ENCODE measurements at places on chromosomes 12 and 14.

DNA sequence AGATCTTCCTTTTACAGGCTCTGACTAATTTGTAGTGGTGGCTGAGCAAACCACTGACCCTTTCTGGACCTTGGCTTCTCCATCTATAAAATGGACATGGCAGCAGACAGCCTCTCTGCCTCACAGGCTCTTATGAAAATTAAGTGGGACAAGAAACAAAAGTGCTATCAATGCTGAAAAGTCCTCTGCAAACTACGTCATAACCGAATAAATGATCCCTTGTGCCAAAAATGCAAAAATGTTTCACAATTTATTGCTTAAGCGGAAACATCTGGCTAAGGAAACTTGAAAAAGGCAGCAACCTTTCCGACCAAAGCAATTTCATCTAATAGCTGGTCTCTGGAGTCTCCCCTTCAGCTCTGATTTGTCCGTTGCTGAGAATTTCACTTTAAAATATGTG is 108.5 kb upstream of the PLXNC1 start:
- no peak for DNase-seq

DNA sequence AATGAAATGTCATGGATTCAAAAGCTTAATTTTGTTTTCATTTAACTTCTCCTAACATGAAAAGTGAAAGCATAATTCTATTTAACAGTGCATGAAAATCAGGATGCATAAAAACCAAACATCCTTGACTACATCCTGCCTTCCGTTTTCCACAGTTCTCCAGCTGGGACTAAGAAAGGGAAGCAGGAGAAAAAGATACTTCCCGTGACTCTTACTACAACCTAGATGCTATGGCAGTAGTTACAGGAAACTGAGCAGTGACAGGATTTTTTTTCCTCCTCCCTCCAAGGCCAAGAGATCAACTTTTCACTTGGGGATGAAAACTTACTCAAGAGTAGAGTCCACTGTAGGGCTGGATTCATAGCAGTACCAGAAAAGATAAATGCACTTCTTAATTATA is 2.6 kb downstream of the EXOC5 start:
- DNase-seq: no peak

DNA sequence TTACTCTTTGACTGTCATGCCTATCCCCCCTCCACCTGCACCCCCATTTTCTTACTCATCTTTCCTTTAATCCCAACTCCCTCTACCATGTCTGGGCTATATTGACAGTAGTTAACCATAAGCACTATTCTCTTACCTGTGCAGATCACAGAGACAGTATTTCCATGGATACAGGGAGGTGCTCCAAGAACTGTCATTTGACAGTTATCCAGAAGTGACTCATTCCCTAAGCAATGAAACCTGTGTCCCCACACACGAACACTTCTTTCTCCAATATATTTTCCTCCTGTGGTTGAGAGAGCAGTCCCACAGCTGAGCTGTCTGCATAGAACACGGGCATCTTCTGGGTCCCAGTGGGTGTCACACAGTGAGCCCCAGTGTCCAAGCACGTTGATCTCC is 68.8 kb downstream of the CD163L1 start:
- no peak for DNase-seq

- no peak for DNase-seq
Observed at GRCh38 chr12:100141666-100141997, 1.0 kb downstream of the BLTP3B start.

GRCh38 chr14:92461891-92462290 is 51.7 kb upstream of the RIN3 start:
- DNase-seq: no peak

- DNase-seq: no peak
Observed at GRCh38 chr12:90322006-90322405, 613.4 kb upstream of the ATP2B1 start.

GRCh38 chr14:106174206-106174605 is 647.8 kb downstream of the TMEM121 start:
- DNase-seq: no peak

GRCh38 chr14:71687166-71687831 is 244.9 kb upstream of the RGS6 start:
- no peak for DNase-seq

- no peak for DNase-seq
Observed at GRCh38 chr12:6336079-6336888, 5.6 kb downstream of the TNFRSF1A start.

- no peak for DNase-seq
Observed at GRCh38 chr12:4003576-4003975, 130.4 kb upstream of the PARP11 start.

- no peak for DNase-seq
Observed at GRCh38 chr14:102938191-102938590, 15.7 kb downstream of the AMN start.

DNA sequence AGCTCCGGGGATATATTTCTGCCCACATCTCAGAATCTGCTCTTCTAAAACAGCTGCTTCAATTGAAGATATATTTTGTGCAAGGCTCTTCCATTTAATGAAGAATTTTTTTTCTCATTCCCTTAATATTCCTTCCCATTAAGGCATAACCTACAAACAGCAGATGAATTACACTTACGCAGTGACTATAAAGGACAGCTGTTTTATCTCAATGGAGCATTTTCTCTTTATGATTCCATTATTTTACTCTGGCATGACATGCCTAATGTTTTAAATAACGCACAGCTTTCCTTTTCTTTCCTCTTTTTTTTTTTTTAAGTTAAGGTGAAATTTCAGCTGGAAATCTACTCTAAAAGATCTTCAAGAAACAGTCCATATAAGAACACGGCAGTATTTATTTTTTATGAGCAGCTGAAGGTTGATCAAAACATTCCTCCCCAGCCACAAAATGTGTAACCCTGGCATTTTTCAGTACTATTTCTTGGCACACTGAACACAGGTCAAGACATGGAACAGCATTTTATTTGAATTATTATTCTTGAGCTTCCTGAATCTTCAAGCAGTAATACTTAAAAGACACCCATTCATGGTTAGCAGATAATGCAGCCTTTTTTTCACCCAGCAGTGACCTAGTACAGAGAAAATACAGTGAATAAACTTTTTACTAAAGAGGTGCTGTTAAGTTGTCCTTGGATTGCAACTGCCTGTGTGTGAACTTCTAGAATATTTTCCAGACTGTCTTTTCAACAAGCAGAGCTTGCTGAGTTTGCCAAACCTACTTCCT is 118.1 kb upstream of the FOXN3 start:
- DNase-seq: no peak

GRCh38 chr14:24110060-24110459 is 4.5 kb upstream of the DCAF11 start:
- no peak for DNase-seq

- DNase-seq: no peak
Observed at GRCh38 chr14:97337670-97338069, 540.5 kb downstream of the VRK1 start.

- DNase-seq: no peak
Observed at GRCh38 chr12:27865421-27865820, 85.4 kb upstream of the MANSC4 start.

DNA sequence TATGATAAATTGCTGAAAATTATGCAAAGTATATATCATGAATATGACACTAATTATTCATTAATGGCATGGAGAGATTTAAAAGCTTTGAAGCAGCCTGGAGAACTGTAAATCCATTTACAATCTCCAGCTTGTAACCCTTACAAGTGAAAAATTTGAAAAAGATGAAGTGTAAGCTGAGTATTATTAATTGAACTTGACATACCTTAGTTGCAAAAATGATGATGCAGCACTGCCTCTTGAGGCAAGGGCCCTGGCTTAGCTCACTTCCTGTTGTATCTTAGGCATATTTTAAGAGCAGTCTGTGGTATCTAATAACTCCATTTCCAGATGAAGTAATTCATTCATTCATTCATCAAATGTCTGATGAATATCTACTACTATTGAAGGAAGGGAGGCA is 158.6 kb downstream of the ANO4 start:
- no peak for DNase-seq

- no peak for DNase-seq
Observed at GRCh38 chr12:96846293-96846692, 60.8 kb upstream of the NEDD1 start.

- no peak for DNase-seq
Observed at GRCh38 chr12:88572781-88573549, 7.3 kb downstream of the KITLG start.

DNA sequence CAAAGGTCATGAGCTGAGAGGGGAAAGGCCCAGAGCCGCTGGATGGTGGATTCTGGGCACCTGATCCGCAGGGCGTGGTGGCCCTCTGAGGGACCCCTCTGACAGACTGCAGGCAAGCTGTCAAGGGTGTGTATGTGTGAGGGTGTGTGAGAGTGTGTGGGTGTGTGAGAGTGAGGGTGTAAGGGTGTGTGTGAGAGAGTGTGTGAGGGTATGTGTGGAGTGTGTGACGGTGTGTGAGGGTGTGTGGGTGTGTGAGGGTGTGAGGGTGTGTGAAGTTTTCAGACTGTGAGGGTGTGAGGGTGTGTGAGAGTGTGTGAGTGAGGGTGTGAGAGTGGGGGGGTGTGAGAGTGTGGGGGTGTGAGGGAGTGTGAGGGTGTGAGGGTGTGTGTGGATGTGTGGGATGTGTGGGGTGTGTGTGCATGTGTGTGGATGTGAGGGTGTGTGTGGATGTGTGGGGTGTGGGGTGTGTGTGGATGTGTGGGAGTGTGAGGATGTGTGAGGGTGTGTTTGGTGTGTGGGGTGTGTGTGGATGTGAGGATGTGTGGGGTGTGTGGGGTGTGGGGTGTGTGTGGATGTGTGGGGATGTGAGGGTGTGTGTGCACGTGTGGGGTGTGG is 156.7 kb downstream of the TMEM121 start:
- DNase-seq: no peak

DNA sequence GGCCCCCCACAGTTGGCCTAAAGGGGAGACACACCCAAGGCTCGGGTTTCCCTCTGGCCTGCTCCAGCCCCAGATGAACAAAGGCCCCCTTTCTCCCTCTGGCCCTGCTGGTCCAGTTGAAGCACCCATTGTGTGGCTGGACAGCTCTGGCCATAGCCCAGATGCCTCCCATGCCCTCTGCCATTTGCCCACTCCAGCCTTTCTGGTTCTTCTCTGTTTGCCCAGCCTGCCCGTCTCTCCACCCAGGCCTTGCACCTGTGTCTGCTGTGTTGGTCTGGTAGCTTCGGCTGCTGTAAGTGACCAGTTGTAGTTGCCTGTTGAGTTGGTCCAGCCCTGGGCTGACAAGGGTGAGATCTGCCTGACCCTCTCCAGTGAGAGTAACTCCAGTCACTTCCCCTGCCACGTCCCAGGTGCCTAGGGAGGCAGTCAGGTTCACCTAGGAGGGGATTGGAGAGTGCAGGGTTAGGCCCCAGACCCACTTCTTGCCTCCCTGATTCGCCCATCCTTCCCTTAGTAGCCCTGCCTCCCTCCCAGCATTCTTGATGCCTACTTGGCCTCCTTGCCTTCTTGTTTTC is 3.0 kb downstream of the B4GALNT1 start:
- no peak for DNase-seq

DNA sequence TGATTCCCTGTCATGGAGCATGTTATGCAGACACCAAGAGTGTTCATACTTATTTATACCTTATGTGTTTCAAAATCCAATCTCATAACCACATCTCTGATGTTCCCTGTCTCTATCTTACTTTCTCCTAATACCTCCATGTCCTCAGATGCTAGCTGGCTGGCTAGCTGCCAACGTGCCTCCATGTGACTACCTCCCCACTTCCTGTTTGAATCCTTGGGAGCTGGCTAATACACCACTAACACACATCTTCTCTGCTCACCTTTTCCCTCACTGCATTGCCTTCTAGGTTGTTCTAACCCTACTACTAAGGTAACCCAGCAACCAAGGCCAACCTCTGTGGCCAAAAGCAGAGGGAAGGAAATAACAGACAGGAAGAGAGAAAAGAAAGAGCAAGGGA is 27.3 kb downstream of the TTC5 start:
- DNase-seq: no peak

DNA sequence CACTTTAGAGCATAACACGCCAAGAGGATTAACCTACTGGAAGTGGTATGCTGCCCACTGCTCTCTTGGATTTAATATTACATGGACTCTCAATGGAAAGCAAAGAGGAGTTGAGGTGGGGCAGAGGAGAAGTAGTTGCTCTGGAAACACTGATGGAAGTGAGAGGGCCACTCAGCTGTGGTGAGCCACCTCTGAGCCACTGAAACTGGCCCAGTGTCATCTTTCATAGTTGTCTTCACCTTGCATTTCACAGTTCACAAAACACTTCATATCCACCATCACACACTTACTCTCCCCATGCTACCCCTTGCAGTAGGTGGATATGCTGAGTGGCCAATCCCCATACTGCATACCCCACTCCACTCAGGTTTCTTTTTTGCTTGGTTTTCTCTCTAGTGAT is 12.2 kb upstream of the PCED1B start:
- DNase-seq: no peak

Measured in GM18507 (cell line).